Activated naive CD4-positive, alpha-beta T cell (primary cell): ENCODE measurements at places on chromosomes 1 and 21.

GRCh38 chr21:32140604-32141317, 138.1 kb downstream of the MIS18A start:
- no peak for DNase-seq

DNA sequence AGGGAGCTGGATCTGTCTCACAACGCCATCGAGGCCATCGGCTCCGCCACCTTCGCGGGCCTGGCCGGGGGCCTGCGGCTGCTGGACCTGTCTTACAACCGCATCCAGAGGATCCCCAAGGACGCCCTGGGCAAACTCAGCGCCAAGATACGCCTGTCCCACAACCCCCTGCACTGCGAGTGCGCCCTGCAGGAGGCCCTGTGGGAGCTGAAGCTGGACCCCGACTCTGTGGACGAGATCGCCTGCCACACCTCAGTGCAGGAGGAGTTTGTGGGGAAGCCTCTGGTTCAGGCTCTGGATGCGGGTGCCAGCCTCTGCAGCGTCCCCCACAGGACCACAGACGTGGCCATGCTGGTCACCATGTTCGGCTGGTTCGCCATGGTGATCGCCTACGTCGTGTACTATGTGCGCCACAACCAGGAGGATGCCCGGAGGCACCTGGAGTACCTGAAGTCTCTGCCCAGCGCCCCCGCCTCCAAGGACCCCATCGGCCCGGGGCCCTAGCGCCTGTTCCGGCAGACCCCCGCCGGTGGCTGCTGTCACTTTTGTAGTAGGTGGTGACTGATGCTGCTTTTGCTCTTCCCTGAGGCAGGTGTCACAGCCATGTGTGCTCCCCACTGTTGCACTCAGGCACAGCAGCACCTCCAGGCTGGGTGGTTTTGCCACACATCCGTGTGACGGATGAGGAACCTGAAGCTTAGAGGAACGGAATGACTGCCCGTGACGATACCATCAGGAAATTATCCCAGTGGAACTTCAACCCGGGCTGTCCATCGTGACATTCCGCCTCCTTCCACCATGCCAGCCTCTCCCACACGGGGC, 1.8 kb downstream of the LRRC3 start:
- DNase-seq: no peak

DNA sequence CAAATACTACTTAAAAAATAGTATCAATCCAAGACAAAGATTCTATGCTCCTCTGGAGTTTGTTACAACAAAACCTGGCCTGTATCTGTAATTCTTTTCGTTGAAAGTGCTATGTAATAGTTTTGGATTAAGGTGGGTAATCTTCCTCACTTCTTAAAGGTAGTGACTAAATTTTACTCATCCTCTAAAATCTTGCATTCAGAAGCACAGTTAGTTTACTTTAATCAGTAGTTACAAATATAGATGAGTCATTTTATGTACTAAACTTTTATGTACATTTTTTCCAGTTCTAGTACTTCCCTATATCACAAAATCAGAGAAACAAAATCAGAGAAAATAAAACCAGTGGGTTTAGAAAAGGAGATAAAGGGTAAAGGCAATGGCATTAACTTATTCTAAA, 51.3 kb downstream of the ZNHIT6 start:
- no peak for DNase-seq

DNA sequence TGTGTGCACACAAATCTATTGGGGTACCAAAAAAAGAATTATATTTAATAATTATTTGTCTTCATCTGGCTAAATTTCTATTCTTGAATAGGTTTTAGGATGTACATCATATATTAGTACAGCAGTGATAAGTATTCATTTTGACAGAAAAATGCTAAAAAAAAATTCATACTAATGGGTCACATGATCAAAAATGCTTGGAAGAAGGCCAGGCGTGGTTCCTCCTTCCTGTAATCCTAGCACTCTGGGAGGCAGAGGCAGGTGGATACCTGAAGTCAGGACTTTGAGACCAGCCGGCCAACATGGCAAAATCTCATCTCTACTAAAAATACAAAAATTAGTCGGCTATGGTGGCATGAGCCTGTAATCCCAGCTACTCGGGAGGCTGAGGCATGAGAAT, 26.9 kb upstream of the PTGFRN start:
- no peak for DNase-seq

DNA sequence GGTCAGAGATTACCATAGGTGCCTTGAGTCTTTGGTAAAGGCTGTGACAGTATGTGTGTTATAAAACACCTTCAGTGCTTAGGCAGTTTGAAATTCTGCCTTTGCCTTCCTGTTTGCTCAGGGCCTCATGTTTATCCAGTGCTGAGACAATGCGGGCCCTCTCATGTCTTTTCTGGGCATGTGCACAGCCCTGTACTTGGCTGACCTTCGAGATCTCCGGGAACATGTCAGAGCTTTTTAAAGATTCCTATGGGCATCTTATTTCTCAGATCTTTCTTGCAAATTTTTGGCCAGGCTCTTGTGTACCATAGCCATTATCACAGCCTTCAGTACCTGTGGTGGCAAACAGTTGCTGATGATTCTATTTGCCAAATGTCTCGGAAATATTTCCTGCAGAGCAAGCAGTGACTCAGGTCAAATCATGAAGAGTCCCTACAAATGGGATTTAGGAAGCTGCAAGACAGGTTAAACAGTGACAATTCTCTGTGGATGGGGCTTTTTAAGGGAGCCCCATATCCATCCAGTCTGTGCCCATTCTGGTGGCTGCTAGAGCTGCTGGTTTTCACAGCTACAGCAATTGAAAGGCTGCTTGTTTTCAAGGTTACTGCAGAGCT, 42.1 kb downstream of the HOOK1 start:
- DNase-seq: no peak
